ENCODE measurements at places on chromosomes 2 and 18. TPM values are rescaled to one million over a fixed set of nuclear protein-coding genes. Genes with fewer than 3 reads are reported as not detected.

GRCh38 chr2:188850786-188851185 is 123.4 kb upstream of the COL3A1 start:
- DNase-seq: no peak

DNA sequence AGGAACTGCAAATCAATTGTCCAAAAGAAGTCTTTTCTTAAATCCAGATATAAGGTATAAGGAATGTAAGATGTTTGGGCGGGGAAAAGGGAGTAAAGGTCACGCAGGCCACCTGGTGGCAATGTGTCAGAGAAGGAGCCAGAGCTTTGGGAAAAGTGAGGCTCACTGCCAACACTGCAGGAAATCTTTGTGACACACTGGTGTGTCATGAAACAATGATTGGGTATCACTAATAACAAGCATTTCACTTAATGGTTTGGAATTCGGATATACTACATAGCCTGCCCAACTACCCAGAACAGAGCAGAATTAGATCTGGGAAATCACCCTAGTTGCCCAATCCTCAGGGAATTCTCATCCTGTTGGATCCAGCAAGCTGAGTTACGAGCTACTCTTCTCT is 61.0 kb downstream of the RBMS1 start:
- DNase-seq: no peak

IL1A gene
- total RNA-seq: not detected

DNA sequence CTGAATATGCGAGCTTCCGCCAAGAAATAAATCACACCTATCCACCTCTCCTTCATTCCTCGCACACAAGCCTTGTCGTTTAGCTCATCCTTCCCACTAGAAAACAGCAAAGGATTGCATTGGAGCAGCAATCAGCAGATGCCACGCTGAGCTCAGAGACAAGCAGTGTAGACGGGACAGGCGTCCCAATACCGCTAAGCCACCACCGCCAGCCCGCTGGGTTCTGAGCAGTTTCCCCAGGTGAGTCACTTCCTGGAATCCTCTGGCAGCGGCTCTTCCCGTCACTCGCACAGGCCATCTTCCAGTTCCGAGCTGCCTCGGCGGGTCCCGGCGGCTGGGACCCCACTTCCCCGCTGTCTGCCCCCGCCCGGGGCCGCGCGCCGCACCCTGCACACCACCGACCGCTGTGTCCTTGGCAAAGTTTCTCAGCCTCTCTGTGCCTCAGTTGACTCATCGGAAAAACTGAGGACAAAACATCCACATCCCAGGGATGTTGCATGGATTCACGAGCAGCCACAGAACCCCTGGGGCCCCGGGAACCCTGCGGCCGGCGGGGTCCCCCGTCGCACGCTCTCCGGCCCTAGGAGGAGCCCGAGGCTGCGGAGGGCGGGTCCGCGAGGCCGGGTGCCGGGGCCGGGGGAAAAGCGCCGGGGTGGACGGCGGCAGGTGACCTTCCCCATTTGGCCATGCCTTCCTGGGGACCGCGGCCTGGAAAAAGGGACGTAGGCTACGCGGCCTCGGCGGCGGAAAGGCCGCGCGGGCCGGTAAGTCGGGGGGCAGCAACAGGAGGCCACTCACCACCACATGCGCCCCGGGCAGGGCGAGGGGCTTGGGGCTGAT is 573 bp downstream of the KDSR start:
- peak; percentile 79 for DNase-seq

BUB1 gene
- total RNA-seq: 2.3 TPM

GPR155 gene
- total RNA-seq: 4.7 TPM

- no peak for DNase-seq
Measured at GRCh38 chr2:102057502-102058292, 65.9 kb downstream of the IL1R2 start.

DNA sequence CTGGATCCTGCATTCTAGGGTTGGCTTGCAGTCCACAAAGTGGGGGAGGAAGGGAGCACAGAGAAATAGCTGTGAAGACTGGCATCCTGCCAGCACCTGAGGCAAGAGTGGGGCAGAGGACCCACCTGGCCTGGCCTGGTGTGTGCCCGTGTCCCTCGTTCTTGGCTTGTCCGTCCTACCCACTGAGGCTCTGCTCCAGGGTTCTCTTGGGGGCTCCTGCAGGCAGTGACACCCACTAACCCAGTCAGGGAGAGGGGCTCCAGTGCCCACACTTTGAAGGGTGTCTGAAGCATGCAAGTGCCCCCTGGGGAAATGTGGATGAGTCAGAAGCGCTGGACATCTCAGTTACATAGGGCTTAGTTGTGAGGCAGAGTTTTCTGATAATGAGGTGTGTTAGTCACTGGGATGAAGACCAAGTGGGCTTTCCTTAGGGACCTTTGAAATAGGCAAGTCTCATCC is 79.4 kb downstream of the SLC4A3 start:
- no peak for DNase-seq

DNA sequence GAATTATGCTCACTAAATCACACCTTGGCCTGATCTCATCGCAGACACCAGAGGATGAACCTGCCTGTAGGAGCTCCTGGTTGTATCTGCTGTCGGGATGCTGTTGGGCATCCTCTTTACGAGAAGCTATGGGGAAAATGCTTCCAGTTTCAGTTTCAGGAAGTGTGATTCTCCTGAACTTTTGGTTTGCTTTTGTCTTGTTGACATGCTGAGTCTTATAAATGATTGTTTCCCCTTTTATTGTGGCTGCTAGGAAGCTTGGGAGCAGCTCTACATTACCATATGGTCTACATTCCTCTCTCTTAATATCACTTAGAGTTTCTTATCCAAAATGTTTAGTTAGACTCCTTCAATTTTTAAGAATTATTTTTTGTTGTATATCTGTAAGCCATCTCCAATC is 227.5 kb downstream of the MTX2 start:
- no peak for DNase-seq
